Stimulated activated CD8-positive, alpha-beta memory T cell treated with anti-CD3 and anti-CD28 coated beads, Interleukin-15, amount 100 ng/mL, for 48 hours (primary cell): ENCODE measurements at places on chromosomes 5 and 9.

- no peak for DNase-seq
Measured at GRCh38 chr9:102728946-102729345, 266.2 kb upstream of the CYLC2 start.

GRCh38 chr9:32385152-32385884 lies 875 bp downstream of the ACO1 start:
- DNase-seq, result no peak

GRCh38 chr9:124350494-124351263 lies 64.6 kb downstream of the PSMB7 start:
- no peak for DNase-seq

DNA sequence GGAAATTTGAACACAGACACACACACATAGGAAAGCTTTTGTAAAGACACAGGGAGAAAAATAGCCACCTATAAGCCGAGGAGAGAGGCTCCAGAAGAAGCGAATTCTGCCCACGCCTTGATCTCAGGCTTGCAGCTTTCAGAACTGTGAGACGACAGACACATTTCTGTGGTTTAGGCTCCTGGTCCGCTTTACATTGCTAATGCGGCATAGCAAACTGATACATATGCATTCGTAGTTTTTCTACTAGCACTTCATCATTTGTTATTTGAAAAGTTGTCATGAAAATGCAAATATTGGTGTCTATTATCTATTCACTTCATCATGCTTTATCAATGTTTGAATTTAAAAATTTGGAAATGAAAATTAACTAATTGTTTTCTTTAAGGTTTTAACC lies 674.9 kb downstream of the SEMA5A start:
- DNase-seq, result no peak

GRCh38 chr9:72480921-72481320 lies 40.5 kb upstream of the TMC1 start:
- DNase-seq, result no peak

DNA sequence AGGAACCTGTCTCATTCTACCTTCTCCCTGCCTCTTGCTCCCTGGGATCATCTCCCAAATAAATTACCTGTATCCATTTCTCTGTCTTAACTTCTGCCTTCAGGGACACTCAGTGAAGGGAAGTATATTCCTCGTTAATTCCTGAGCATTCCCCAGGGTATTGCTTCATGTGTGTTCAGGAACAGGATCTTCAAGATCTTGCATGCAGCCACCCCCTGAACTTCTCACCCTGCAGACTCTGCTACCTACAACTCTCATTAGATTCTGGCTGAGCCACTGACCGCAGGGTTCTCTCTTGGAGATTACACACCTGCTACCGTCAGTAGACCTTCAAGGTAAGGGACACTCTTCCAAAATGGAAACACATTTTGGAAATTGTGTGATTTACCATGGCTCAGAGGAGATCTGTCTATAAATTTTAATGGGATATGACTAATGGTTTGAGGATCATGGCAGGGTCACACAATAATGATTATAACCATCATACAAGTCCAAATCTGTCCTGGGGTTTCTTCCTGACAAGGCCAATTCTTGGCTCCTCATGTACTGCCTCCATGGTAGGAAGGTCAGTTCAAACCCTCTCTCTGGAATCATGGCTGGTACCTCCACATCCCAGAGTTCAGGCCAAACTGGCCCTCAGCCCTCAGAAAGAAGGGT lies 38.9 kb upstream of the UGCG start:
- no peak for DNase-seq

GRCh38 chr9:16848179-16848578 lies 22.3 kb downstream of the BNC2 start:
- DNase-seq, result no peak

GRCh38 chr9:136201609-136202453 lies 3.1 kb downstream of the LHX3 start:
- DNase-seq, result no peak

DNA sequence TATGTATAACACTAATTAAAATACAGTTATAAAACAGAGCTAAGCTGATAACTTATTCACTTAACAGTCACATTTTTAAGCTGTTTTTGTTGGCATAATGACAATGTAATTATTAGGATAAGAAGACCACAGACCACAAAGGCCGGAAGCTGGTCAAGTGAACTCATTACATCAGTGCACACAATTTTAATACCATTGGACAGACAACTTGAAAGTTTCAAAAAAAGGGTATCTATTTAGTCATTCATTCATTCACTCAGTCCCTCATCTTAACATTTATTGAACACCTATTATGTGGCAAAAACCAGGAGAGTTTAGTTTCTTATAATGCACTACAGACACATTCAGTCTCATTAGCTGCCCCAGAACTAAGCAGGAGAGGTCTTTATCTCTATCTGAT lies 11.6 kb downstream of the ERP44 start:
- DNase-seq, result no peak

DNA sequence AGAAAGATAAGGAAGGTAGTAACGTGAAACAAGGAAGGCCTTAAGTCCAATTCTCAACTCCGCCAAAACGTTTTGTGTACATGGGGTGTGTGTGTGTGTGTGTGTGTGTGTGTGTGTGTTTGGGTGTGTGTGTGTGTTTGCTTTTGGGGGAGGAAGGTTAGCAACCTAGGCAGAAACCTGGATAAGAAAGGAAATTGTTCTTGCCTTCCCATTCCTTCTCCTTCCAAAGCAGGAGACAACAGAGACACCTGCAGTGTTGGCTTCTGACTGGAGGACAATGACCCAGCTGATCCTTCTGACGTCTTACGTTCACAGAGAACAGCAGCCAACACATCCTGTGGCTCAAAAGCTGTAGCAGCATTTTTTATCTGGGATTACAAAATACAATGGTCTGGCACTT lies 4.1 kb upstream of the CCNG1 start:
- DNase-seq, result no peak

DNA sequence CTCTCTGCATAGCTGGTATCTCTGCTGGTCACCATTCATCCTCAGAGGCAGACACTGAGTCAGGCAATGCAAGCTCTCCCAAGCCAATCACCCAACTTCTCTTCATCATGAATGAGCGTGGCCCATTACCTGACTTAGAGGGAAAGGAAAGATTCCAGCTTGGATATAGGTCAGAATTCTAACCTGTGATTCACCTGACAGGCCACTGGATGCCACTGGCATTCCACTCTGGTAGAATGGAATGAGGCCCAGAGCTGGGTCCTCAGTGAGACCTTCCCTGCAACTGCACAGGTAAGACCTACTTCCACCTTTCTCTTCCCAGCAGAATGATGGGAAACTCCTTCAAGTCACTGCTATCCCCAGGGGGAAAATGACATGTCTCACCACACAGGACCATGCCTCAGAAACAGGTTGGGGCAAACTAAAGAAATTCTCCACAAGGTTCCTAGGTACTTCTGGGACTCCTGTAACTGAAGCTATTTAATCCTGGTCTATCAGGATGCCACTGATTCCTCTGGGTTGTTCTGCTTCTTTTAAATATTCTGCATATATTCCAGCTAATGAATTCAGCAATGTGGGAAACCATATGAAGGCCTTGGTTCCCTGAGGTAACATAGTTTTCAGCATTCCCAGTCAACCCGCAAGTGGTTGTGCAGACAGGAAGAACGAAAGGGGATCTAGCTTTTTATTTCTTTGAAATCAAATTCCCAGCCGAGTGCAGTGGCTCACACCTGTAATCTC lies 62.0 kb downstream of the SUSD1 start:
- no peak for DNase-seq

DNA sequence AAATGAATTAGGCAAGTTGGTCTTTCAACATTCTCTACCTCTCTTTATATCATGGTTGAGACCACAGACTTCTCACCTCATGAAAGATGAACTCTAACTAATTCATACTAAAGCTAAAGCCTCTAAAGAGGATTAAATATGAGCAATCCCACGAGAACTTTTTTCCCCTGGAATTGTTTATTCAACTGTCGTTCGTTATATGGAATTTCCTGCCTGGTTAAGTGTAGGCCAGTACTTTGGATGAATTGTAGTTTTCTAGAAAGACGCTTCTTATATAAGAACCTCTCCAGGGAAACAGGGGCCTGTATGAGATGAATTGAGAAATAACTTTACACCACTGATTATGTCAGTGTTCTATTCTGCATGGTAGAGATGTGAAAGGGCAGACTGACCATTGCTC lies 42.9 kb downstream of the PDCD1LG2 start:
- no peak for DNase-seq

DNA sequence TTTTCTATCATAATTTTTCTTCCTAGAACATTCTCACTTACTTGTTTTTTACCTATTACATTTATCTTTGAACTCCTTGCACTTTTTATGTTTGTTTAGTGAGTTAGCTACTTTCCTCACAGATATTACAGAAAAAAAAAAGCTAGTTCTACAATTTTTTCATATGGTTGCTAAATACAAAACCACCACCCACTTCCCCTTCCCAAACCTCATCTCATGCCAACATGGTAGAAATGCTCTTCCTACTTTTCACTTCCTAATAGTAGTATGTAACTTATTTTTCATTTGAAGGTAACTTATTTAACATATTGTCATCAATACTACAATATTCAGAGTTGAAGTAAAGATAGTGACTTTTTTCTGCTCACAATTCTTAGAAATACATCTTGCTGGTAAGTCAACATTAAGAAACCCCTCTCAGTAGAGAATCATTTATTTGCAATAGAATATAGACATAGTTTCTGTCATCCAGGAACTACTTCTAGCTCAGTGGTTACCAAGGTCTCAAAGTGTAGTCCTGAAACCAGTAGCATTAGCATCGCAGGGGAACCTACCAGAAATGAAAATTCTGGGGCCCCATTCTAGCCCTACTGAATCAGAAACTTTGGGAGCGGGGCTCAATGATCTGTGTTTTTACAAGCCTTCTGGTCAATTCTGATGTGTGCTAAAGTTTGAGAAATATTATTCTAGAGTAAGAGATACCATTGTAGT lies 1124.6 kb downstream of the DTWD2 start:
- DNase-seq, result no peak

- no peak for DNase-seq
Measured at GRCh38 chr5:164277720-164278119, 772.3 kb downstream of the MAT2B start.

GRCh38 chr9:129777769-129778130 lies 24.9 kb upstream of the PTGES start:
- DNase-seq, result no peak

DNA sequence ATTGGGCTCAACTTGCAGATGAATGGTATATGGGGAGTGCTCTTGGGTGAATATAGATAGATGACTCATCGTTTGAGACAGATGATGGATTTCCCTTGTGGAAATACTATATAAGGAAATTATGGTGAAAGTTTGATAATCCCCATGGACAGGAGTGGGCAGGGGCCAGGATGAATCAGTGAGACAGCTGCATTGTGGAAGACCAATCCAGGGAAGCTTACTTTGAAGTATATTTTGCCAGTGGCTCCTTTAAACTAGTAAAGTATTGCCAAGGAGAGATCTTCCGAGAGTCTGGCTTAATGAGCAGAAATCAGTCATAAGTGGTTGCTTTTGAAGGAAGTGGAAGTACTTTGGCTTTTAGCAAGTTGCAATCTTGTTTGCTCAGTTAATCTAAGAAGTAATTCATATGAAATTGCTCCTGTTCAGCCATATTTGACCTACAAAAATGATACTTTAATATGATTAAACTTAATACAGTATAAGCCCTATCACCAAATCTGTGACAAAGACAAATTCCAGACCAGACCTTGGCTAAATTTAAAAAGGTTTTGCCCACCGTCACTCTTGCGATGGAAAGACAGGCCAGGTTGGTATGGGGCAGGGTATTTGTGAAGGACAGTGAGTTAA lies 9.3 kb upstream of the TNC start:
- DNase-seq, result no peak

DNA sequence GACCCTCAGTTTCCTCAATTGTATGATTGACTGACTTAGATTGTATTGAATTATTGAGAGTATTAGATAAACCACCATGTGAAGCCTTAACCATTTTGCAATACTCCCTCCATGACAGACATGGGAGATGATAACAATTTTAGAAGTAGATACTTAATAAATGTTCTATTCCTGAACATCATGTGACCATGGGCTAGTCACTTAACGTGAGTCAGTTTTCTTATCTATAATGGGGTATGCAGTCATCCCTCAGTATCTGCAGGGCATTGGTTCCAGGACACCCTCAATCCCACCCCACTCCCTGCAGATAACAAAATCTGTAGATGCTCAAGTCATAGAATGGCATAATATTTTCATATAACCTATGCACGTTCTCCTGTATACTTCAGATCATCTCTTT lies 31.0 kb downstream of the SNX18 start:
- DNase-seq, result no peak

DNA sequence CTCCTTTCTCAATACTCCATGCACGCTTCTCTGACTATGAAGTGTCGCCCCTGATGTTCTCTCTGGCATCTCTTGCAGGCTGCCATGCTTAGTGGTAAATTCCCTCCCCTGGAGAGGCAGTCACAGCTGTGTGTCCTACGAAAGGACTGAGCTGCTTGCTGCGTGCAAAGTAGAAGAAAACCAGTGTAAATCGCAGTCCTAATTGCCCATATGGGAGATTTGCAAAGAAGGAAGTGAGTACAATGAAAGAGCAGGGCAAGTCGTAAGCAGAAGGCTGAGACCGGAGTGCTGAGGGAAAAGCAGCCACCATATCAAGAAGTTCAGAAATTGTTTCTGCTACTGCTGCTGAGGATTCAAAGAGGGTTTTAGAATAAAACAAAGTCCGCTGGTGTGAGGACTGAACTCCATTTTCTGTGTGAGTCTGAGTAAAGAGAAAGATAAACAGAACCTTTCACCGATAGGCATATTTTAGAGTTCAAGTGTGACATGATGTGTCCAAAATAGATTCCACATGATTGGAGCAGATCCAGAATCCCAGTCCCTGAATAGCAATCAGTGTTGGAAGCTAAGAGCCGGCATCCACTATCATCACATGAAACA lies 507.8 kb upstream of the MPDZ start:
- DNase-seq, result no peak

- DNase-seq, result peak; percentile 50
Measured at GRCh38 chr5:16784843-16785791, 151.0 kb downstream of the MYO10 start.

GRCh38 chr9:114503522-114504340 lies 1.5 kb downstream of the WHRN start:
- DNase-seq, result no peak

DNA sequence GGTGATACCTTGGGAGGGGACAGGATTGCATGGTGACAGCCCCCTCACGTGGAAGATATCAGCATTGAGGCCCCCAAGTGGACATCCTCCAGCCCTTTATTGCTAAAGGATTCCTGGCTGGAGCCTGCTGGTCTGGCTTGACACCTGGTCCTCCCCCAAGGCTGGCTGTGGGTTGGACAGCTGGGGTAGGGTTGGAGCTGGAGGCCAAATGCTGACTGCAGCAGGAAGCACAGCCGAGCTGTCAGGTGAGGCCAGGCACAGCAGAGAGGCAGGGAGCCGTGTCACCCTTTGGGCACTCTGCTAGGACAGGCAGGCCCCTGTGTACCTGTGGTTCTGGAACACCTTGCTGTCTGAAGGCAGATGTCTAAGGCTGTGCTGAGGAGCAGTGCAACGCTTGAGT lies 2.2 kb downstream of the CACFD1 start:
- no peak for DNase-seq
